RPMI7951 (cell line): ENCODE measurements at places on chromosomes 4 and X.

DNA sequence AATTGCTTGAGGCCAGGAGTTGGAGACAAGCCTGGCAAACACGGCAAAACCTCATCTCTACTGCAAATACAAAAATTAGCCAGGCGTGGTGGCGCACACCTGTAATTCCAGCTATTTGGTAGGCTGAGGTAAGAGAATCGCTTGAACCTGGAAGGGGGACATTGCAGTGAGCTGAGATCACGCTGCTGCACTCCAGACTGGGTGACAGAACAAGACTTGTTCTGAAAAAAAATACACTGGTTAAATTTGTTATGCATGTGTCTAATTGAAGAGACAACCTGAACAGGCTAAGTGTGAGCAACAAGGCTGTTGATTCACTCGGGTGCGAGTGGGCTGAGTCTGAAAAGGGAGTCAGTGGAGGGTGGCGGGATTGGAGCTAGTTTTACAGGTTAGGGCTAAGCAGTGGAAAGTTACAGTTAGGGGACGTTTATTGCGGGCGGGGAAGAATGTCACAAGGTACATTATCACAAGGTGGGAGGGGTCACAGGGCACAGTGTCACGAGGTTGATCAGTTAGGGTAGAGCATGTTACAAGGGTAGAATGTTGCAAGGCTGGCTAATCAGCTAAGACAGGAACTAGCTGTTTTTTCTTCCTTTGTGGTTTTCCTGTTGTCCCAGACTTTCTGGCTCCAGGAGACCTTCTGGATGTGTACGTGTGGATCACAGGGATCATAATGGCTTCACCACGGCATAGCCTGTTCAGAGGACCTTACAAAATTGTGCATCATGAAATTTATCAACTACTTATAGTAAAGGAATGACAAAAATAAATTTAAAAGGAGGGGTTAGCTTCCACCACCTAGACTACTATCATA is 115.8 kb downstream of the NAA11 start:
- no peak for DNase-seq

DNA sequence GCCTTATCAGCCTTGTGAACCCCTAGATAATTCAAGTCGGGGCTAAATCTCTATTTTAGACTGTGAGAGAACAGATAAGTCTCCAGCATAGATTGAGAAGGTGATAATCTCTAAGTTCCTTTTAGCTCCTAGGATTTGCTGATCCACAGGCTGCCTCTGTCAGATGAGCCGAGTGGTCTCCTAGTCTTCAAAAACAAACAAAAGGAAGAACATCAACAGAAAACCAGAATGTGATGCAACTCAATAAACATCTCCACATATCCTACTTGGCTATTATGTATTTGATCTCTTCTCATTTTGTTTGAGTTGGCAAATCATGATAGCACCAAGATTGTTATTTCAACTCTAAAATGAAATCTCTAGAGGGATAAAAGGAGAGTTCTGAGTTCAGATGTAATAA is 88.4 kb upstream of the SLC7A11 start:
- DNase-seq = no peak

- DNase-seq = no peak
Observed at GRCh38 chr4:149574971-149575370, 240.7 kb downstream of the IQCM start.

DNA sequence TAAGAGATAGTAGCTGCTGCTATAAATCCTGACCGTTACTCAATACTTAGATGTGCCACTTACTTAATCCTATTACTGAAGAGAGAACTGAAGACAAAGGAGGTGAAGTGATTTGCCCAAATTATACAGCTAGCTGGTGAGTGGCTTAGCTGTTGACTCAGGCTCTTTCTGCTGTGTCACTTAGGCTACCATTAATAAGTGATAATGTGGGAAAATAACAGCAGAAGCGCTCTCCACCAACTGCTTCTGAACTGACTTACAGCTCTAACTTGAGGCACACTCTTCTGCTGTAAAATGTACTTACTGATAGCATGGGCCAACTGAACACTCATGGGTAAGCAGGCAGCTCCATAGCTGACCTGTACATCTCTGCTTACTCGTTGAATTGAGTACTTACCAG is 7.5 kb upstream of the KLHL5 start:
- DNase-seq = no peak

DNA sequence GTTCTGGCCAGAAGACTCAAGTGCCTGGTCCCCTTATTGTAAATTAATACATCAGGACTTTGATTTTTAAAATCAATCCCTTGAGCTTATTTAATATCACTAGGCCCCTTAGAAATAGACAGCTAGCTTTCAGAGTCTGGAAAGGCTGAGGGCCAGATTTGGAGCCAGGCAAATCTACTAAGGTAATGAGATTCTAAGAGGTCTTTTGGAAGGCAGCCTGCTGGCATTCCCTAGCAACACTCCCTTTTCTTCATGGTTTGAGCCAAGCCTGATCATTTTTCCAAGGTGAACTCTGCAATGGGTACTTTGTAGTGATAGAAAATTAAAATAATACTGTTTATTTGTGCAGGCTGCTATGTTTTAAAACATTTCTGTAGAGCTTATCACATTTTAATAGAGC is 378.5 kb downstream of the FAT4 start:
- no peak for DNase-seq

DNA sequence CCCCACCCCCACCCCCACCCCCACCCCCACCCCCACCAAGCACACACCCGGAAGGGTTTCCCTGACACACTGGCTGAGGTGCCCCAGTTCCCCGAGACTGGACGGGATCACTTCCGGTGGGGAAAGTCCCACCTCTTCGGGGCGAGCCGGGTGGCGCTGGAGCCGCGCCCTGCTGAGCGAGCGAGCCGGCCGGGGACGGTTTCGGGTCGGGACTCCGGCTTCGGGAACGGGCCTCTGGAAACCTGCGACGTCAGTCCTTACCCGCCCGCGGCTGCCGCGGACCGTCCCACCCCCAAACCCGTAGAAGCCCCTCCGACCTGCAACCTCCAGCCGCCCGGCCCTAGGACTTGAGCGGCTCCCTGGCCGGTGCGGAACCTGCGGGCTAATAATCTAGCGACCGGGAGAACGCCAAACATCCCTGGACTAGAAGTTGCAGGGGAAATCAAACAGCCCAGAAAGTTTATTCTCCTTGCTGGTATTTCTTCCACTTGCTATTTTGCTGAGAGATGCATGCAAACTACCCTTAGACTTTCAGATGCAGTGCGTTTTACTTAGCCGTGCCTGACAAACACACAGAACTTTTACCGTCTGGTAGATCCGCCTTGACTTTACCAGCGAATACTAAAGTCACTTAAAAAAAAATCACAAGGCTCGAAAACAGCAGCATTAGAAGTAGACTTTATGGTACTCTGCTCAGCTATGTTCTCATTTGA is 991 bp downstream of the RAP2C start:
- peak; percentile 82 for DNase-seq

DNA sequence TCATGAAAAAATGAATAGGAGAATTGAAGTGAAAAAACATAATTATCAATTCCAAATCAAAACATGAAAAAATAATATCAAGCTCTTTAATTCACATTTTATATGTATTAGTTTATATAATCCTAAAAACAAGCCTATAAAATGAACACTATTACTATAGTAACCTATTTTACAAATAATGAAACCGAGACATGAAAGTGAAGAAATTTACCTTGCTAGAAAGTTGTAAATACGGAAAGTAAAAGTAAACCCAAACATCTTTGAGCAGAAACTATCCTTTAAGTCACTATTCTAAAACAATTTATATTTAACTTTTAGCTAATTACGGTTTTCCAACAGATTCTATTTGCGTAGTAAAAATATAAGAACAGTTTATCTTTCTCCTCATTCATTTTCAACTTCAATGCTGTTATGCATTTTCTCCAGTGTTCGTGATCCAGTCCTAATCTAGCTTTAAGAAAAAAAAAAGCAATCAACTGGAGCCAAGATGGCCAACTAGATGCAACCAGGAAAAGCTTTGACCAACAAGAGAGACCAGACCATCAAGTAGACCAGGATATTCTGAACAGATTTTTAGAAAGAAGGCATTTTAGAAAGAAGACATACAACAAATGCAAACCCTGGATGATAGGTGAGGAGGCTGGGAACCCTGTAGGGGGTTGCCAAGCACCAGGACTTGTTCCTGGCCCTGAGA is 67.0 kb downstream of the DDX53 start:
- DNase-seq = no peak

DNA sequence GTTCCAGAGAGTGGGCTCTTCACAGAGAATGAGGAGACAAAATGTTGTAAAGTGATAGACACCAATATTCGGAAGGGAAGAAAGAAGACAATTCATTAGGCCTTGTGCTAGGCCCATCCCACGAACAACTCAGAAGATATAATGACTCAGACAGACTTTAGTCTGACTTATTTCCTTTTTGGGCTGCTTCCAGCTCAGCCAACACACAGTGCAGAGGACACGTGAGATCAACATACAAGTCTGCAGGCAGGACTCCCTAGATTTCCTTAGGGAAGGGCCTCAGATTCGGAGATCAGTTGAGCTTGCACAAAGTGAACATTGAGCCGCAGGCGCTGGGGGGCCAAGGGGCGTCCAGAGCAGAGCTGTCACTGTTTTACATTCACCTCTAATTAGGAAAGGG is 290.7 kb upstream of the TENM3 start:
- DNase-seq = peak; percentile 93
